Osteoblast (primary cell): ENCODE measurements at places on chromosomes 6 and 20. TPM values are rescaled to one million over a fixed set of nuclear protein-coding genes. Genes with fewer than 3 reads are reported as not detected.

Gene ZDHHC14
- total RNA-seq = 1.4 and 1.8 TPM in 2 replicates

DNA sequence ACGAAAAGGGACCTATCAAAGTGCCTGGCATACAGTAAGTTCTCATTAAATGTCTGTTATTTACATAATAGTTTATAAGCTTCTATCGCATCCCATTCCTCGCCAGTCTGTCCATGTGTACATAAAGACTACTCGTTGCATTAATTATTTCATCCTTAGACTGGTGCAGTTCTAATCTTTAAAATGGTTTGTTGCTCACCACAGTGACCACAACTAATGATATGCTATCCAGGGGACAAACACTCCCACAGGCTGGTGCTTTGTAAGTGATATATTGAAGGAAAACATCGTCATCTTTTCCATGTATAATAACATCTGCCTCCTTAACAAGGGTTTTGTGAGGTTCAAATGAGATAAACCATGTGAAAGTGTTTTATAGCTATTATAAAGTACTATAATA is 39.0 kb upstream of the HBS1L start:
- H3K36me3 ChIP-seq = no peaks in the 10 kb centered on the region
- H3K27ac ChIP-seq = no peak overlapping the region
- DNase-seq = no peak
- no peak overlapping the region for H3K4me3 ChIP-seq
- H3K4me1 ChIP-seq = peaks cover 4% of the 10 kb centered on the region

- no peaks in the 10 kb centered on the region for H3K36me3 ChIP-seq
- no peak overlapping the region for H3K27ac ChIP-seq
- peaks cover 9% of the 10 kb centered on the region for H3K4me1 ChIP-seq
- H3K27me3 ChIP-seq = no peaks in the 10 kb centered on the region
- H3K4me3 ChIP-seq = no peak overlapping the region
These were observed 71.8 kb downstream of the FIG4 start for GRCh38 chr6:109762769-109763441.

GRCh38 chr20:51935003-51935358 is 132.7 kb upstream of the SALL4 start:
- H3K4me3 ChIP-seq = peak overlapping the region; percentile 56
- H3K36me3 ChIP-seq = no peaks in the 10 kb centered on the region
- DNase-seq = no peak
- H3K27ac ChIP-seq = no peak overlapping the region

DNA sequence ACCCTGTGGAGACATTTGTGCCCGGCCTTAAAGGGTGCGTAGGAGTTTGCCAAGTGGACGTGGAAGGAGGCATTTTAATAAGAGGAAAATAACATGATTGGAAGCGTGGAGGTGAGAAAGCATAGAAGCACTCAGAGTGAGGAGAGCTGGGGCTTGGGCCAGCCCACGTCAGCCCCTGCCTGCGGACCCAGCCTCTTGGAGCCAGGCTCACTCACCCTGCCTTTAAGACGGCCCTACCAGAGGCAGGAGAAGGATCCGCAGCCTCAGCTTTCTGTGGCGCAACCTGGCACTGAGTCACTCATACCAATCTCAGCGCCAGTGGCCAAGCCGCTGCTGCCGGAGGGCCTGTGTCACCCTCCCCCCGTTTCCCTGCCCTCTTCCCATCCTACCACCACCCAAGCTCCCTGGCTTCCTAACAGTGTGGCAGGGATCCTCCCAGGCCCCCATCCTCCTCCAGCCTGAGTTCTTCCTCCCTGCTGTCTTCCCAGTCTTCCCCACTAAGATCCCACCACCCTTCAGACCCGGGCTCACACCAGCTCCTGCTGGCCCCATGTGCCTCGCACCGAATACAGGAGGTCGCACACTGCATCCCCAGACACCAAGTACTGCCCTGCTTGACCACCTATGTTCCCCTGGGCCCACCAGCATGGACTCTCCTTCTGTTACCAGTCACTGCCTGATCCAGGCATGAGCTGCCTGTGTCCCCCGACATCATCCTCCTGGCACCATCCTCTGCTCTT is 285.2 kb downstream of the UST start:
- H3K27ac ChIP-seq = peak overlapping the region; percentile 98
- no peaks in the 10 kb centered on the region for H3K27me3 ChIP-seq
- no peaks in the 10 kb centered on the region for H3K36me3 ChIP-seq
- peak; percentile 90 for DNase-seq
- H3K4me1 ChIP-seq = peaks cover 45% of the 10 kb centered on the region
- H3K4me3 ChIP-seq = peak overlapping the region; percentile 62

GRCh38 chr6:8054276-8054675 is 9.9 kb downstream of the BLOC1S5 start:
- no peaks in the 10 kb centered on the region for H3K27me3 ChIP-seq
- H3K36me3 ChIP-seq = no peaks in the 10 kb centered on the region
- no peak for DNase-seq
- peaks cover 4% of the 10 kb centered on the region for H3K4me1 ChIP-seq
- no peak overlapping the region for H3K4me3 ChIP-seq

- H3K27ac ChIP-seq = no peak overlapping the region
- DNase-seq = no peak
- H3K4me3 ChIP-seq = no peak overlapping the region
These were observed 852.3 kb upstream of the HS3ST5 start for GRCh38 chr6:115194981-115195638.

DNA sequence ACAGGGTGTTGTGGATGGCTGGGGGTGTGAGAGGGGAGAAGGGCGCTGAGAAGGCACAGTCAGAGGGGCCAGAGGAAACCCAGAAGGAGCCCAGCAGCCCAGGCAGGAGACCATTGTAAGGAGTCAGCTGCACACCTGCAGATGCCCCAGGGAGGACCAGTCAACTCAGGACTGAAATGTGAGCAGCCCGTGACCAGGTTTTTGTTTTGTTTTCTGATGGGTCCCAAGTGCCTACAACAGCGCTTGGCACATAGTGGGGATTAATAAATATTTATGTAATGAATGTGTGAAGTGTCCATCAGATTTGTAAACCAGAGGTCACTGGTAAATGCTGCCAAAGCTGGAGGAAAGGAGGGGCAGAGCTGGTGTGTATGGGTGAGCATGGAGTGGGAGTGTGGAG is 30.2 kb downstream of the TRAM2 start:
- DNase-seq = no peak
- peaks cover 98% of the 10 kb centered on the region for H3K4me1 ChIP-seq
- no peaks in the 10 kb centered on the region for H3K27me3 ChIP-seq
- peaks cover 56% of the 10 kb centered on the region for H3K36me3 ChIP-seq
- peak overlapping the region; percentile 82 for H3K27ac ChIP-seq
- H3K4me3 ChIP-seq = no peak overlapping the region

DNA sequence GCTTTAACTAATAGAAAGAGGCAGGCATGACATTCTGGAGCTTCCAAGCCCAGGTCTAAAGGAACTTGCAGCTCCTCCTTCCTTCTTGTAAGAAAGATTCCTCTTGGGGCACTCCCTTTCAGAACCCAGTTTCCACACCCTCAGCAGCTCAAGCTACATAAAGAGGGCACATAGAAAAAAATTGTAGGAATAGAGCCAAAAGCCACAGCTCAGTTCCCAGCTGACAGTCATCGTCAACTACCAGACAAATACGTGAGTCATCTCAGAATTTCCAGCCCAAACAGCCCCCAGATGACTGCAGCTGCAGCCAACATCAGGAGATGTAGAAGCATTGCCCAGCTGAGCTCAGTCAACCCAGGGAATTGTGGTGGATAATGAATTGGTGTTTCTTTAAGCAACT is 349.8 kb upstream of the ARID1B start:
- H3K4me1 ChIP-seq = peaks cover 17% of the 10 kb centered on the region
- peak; percentile 73 for DNase-seq
- peak overlapping the region; percentile 7 for H3K27ac ChIP-seq
- H3K4me3 ChIP-seq = no peak overlapping the region
- no peaks in the 10 kb centered on the region for H3K27me3 ChIP-seq
- no peaks in the 10 kb centered on the region for H3K36me3 ChIP-seq

GRCh38 chr6:22631091-22631490 is 61.7 kb downstream of the HDGFL1 start:
- no peaks in the 10 kb centered on the region for H3K4me1 ChIP-seq
- H3K27me3 ChIP-seq = no peaks in the 10 kb centered on the region
- no peak overlapping the region for H3K27ac ChIP-seq
- H3K36me3 ChIP-seq = no peaks in the 10 kb centered on the region
- no peak for DNase-seq
- no peak overlapping the region for H3K4me3 ChIP-seq

Gene LPA
- not detected in 2 replicates for total RNA-seq

DNA sequence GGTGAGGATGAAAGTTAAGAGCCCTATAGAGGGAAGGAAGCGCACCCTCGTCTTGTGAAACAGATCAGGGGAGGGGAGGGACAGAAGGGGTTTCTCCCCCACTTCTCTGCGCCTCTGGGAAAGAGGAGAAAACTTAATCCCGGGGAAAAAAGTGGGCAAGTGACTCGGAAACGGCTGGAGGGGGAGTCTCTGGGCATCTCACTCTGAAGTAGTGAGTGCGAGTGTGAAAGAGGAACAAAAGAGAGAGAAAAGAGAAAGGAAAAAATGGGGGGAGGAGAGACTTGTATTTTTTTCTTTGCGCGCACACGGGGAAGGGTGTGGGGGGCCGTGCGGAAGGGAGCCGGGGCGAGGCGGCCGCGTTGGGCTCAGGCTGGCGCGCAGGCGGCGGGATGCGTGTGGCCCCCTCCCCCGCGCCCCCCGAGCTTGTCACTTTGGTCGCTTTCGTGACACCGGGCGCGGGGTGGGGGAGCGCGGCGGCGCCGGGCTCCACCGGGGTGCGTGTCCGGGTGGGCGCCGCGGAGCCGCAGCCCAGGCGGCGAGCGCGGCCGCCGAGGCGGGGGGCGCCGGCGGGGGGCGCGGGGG is 454 bp downstream of the L3MBTL3 start:
- no peaks in the 10 kb centered on the region for H3K27me3 ChIP-seq
- no peaks in the 10 kb centered on the region for H3K36me3 ChIP-seq
- peak overlapping the region; percentile 90 for H3K4me3 ChIP-seq
- H3K27ac ChIP-seq = peak overlapping the region; percentile 61
- H3K4me1 ChIP-seq = peaks cover 5% of the 10 kb centered on the region

DNA sequence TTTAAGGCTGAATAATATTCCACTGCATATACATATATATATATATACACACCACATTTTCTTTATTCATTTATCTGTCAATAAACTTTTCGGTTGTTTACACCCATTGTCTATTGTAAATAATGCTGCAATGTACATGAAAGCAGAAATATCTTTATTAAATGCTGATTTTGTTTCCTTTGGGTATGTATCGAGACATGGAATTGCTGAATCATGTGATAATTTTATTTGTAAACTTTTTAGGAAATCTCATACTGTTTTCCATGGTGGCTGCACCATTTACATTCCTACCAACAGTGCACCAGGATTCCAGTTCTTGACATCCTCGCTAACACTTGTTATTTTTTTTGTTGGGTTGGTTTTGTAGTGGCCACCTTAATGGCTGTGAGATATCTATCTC is 14.1 kb upstream of the HLA-DOA start:
- peaks cover 13% of the 10 kb centered on the region for H3K27me3 ChIP-seq
- no peak overlapping the region for H3K4me3 ChIP-seq
- peaks cover 3% of the 10 kb centered on the region for H3K4me1 ChIP-seq
- H3K27ac ChIP-seq = no peak overlapping the region

- no peak overlapping the region for H3K4me3 ChIP-seq
- no peaks in the 10 kb centered on the region for H3K4me1 ChIP-seq
- H3K27ac ChIP-seq = no peak overlapping the region
- H3K27me3 ChIP-seq = no peaks in the 10 kb centered on the region
- DNase-seq = no peak
These were observed 170.9 kb downstream of the ARHGAP18 start for GRCh38 chr6:129539032-129539431.

DNA sequence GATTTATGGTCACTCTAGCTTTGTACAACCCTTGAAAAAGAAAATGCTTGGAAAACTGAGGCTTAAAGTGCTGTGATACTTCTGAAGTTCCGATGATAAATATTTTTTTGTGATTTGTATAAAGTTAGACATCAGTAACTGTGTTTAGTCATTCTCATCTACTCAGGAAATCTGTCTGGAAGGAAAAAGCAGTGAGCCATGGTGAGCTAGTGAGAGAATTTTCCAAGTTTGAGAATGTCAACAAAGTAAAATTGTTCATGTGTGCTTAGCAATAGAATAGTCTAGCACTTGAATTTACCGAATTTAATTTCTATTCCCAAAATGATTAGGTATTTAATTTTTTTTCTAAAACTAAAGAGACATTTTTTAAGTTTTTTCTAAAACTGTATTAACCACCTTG is 41.3 kb upstream of the PLCB4 start:
- no peaks in the 10 kb centered on the region for H3K27me3 ChIP-seq
- H3K4me1 ChIP-seq = peaks cover 23% of the 10 kb centered on the region
- H3K36me3 ChIP-seq = no peaks in the 10 kb centered on the region
- DNase-seq = no peak

Gene FNDC1
- total RNA-seq = 24.2 and 34.2 TPM in 2 replicates

Gene RAET1L
- not detected in 2 replicates for total RNA-seq

DNA sequence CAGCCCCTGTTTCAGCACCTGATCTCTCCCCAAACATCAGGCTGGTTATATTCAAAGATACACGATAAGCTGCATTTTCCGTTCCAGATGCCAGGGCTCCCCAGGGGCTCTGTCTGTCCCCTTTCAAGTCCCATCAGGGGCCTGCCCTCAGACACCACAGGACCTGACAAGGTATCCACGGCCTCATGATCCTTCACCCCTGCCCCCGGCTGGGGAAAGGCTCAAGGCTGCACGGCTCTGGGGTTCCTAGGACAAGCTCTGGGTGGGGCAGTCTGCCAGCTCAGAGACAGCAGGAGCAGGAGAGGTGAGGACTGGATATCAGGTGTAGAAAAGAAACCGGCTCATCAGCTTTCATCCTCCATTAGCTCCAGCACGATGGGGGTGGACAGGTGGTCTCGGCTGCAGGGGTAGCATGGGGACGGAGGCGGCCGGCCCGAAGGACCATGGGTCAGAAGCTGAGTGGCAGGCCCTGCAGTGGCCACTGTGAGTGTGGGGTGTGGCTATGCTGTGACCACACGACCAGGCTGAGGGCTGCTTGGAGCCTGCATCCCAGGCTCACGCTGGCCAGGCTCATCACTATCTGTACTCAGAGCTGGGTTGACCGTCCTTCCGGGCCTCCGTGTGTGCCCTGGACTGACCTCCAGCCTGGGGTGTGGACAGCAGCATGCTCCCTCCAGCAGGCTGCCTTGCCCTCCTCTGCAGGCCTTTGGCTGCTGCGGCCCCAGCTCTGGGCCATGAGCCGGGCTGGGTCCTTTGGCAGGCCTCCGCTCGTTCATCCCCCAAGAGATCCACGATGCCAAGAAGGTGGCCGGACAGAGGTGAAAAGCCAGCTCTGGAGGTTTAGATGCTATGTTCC is 386.2 kb downstream of the THBS2 start:
- no peaks in the 10 kb centered on the region for H3K36me3 ChIP-seq
- DNase-seq = no peak
- no peaks in the 10 kb centered on the region for H3K4me1 ChIP-seq
- H3K4me3 ChIP-seq = no peak overlapping the region
- H3K27ac ChIP-seq = no peak overlapping the region
- peaks cover 5% of the 10 kb centered on the region for H3K27me3 ChIP-seq

DNA sequence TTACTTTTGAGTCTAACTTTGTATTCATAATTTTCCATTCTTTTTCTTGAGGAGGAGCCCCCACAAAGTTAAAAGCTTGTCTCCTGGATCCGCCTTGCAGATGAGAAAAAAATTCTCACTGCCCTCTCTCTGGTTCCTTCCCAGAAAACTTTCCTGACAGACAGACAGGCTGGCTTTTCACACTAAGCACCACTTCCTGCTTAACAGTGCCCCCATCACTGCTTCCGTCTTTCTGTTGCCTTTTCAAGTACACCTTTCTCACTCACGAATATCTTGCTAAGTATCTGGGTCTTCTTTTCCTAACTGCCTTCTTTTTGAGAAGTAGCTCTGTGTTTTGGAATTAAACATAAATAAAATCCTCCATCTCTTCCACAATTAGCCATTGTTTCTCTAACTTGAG is 19.8 kb upstream of the LMBRD1 start:
- no peaks in the 10 kb centered on the region for H3K4me1 ChIP-seq
- H3K27ac ChIP-seq = no peak overlapping the region
- no peak overlapping the region for H3K4me3 ChIP-seq
- H3K36me3 ChIP-seq = no peaks in the 10 kb centered on the region
- DNase-seq = no peak
- no peaks in the 10 kb centered on the region for H3K27me3 ChIP-seq

Gene IMPG1
- not detected in 2 replicates for total RNA-seq
